ENCODE measurements at places on chromosomes 16 and 17.

- DNase-seq = no peak
These were observed 63.5 kb downstream of the CRISPLD2 start for GRCh38 chr16:84883301-84883700.

DNA sequence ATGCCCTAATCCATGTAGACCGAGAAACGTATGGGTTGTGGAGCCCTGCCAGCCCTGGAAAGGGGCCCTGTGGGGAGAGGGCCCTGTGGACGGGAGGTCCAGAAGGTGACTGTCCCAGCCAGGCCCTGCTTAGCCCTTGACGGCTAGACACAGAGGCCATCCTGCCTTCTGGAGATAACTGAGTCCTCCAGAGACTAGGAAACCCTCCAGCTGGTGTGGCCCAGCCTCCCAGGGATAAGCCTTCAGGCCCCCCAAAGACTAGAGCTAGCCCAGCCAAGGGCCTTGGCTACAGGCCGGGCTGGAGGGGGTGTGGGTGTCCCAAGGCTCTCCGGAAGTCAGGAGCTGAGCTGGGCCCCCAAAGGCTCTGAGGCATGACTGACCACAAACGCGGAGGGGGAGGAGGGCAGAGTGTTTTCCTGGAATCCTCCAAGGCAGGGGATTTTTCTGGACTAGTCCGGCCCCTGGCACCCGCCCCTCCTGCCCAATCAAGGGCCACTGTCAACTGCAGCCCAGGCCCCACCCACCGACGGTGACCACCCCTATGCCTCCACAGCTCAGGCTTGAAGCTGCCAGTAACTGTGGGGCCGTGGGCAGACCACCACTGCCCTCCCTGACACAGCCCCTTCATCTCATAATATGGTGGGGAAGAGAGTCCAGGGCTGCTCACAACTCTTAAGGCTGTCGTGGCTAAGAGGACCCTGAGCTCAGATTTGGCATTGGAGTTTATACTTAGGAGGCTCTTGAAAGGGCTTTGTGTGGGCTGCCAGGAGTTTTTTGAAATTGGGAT lies 885 bp upstream of the VASN start:
- peak; percentile 98 for DNase-seq

DNA sequence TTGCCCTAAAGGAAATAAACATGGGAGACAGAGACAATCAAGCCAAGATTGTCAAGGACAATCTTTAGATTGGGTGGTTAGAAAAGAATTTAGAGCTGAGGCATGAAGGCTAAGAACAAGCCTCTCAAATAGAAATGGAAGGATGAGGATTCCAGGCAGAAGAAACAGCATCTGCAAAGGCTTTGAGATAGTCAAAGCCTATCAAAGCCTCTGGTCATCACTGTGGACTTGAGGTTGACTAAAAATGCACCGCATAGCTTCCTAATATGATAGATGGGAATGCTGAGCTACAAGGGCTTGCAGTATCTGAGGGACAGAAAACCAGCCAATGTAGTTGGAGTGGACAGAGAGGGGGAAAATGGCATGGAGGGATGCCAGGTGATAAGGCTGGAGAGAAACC lies 109.8 kb upstream of the FAM20A start:
- DNase-seq = no peak

- DNase-seq = no peak
These were observed 1.4 kb downstream of the CHMP6 start for GRCh38 chr17:80992948-80993624.

- DNase-seq = no peak
These were observed 29.6 kb downstream of the LITAF start for GRCh38 chr16:11556945-11557720.

DNA sequence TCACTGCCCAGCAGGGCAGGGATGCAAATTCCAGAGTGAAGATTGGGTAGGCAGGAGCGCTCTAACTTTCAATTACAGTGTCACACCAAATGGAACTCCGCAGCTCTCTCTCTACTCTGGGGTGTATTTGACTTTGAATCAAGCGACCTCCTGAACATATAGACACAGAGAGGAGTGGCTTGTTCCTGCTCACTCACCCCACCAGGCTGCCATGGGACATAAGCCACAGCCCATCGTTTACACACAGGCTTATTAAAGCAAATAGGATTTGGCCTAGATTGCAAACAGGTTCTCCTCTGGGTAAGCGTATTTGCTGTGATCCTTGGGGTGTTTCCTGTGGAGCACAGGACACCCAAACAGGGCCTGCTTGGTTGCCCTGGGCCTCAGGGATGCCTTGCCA lies 281.6 kb upstream of the CCL2 start:
- DNase-seq = no peak

DNA sequence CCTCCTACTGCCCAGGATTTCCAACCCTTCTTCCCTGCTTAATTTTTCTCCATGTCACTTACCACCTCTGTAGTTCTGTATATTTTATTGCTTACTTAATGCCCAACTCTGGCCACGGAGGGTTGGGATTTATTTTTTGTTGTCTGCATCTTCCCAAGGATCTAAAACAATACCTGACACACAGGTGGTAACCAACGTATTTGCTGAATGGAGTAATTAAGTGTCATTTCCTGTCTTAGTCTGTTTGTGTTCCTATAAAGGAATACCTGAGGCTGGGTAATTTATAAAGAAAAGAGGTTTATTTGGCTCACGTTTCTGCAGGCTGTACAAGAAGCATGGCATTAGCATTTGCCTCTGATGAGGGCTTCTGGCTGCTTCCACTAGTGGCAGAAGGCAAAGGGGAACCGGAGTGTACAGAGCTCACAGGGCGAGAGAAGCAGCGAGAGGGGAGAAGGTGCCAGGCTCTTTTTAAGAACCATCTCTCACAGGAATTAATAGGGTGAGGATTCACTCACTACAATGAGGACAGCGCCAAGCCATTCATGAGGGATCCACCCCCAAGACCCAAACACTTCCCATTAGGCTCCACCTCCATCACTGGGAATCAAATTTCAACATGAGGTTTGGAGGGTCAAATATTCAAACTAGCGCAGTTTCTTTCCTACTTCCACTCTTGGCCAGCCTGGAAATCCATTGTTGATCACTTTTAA lies 44.8 kb downstream of the ERN1 start:
- no peak for DNase-seq

DNA sequence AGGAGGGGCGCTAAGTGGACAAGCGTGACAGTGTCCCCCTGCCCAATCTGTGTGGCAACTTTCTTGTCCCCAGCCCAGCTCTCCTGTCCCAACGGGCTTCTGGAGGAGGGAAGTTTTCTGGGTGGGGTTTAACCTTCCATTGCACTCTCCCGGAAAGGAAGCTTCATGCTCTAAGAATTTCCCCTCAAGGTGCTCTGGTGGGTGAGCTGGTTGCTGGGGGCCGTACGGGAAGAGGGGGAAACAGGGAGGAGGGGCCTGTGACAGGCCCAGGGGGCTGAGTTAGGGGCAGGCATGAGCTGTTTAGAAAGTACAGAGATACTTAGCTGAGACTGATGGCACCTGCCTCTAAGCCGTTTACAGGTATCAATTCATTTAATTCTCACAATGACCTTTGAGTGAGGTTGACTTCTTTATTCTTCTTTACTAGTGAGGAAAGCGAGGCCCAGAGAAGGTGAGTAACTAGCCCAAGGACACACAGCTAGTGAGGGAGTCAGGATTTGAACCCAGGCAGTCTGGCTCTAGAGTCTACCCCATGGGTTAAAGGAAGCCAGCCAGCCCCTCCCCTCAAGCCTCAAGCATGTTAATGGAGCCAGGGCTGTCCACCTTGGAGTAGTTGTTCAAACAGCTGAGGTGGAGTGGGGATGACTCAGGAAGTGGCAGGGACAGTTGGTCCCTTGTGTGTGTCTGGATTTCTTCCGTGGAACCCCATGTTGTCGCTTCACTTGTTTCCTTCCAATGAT lies 18.9 kb downstream of the ADGRG1 start:
- no peak for DNase-seq

- DNase-seq = peak; percentile 28
These were observed 345 bp downstream of the EMC8 start for GRCh38 chr16:85798901-85799496.

GRCh38 chr17:927611-928461 lies 51.7 kb downstream of the NXN start:
- peak; percentile 82 for DNase-seq

DNA sequence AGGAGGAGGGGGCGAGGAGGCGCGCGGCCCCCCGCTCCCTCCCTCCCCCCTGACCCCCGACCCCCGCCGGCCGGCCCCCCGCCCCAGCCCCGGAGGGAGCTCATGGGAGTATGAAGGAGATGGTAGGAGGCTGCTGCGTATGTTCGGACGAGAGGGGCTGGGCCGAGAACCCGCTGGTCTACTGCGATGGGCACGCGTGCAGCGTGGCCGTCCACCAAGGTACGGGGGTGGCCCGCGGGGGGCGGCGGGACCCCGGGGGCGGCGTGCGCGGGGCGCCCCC lies 390 bp downstream of the MLLT6 start:
- DNase-seq = no peak

DNA sequence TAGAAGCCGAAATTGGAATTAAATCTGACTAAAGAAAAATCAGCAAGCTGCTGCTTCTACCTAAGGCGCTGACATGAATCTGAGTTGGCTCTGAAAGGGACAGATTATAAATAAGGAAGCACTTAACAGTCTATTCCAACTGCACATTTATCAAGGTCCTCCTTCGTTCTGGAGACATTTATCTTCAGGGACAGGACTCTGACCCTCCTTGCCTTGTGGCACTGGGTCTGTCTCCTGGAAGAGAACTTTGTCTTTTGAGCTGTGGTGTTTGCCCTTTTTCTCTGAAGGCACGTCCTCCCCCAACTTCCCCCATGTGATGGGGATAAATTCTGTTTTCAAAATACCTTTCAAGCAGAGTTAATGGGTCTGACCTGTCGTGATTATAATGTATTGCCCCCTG lies 47.0 kb upstream of the MARCHF10 start:
- no peak for DNase-seq

- DNase-seq = no peak
These were observed 29.7 kb downstream of the ZFPM1 start for GRCh38 chr16:88482630-88483391.

GRCh38 chr16:20257234-20257633 lies 70.1 kb downstream of the GP2 start:
- no peak for DNase-seq

DNA sequence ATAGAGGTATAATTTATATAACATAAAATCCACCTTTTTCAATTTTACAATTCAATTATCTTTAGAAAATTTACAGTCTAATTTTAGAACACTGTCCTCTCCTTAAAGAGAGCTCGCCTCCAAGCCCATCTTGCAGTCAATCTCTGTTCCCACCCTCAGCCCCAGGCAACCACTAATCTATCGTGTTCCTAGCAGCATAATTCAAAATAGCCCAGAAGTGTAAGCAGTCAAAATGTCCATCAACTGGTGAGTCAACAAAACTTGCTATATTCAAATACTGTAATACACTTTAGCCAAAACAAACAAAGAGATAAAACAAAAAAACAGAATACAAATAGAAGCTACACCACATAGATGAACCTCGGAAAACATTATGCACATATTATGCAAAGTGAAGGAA lies 1006.8 kb upstream of the EEF2KMT start:
- no peak for DNase-seq

DNA sequence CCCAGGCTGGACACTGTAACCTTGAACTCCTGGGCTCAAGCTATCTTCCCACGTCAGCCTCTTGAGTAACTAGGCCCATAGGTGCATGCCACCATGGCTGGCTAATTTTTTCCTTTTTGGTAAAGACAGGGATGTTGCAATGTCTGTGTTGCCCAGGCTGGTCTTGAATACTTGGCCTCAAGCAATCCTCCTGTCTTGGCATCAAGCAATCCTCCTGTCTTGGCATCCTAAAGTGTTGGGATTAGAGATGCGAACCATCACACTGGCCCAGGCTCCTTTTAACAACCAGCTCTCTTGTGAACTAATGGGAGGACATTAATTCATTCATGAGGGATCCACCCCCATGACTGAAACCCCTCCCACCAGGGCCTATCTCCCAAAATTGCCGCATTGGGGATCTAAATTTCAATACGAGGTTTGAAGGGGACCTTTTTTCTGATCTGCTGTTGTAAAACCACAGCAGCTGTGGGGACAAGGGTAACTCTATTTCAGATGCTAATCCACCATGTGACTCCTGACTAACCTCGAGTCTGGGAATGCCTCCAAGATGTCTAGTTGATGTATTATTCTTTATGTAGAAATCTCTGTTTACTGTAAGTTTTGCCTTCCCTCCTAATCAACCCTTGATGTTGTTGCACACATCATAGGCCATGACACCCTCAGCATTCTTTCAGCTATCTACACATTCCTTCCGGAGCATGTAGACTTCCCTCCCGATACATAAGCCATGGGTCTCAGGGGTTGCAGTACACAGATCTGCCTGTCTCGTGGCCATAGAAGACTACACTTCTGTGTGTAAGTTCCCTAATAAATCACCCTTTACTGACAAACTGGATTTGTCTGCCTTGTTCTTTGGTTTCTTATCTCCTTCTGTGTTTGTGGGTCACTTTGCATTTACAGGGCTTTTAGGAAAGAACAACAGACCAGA lies 37.6 kb downstream of the RNF112 start:
- DNase-seq = peak; percentile 99

- no peak for DNase-seq
These were observed 28.6 kb downstream of the NPTX1 start for GRCh38 chr17:80447790-80448189.

- DNase-seq = peak; percentile 54
These were observed 11.4 kb downstream of the DYNC1LI2 start for GRCh38 chr16:66740010-66740409.

GRCh38 chr17:49191409-49191916 lies 18.9 kb downstream of the GNGT2 start:
- peak; percentile 62 for DNase-seq

DNA sequence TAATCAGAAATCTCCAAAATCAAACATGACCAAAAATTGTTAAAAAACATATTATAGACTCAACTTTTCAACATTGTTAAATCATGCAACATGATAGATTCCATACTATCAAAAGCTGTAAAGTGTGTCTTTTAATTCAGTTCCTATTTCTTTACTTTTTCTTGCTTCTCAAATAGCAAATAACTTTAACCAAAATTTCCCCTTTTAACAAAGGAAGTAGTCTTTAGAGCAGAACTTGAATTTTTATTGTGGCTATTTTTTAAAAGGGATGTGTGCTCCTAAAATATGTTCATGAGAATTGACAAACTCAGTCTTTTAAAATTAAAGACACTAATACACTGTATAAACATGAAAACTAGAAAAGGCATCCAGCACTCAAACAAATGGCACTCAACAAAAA lies 49.1 kb downstream of the SPAG9 start:
- no peak for DNase-seq
